Activated T-helper 1 cell treated with anti-CD3 and anti-CD28 coated beads, Interleukin-12 subunit alpha, Interleukin-12 subunit beta, Interleukin-2, Interleukin-4 antibody, amounts not matched to agents 30 ng/mL and 10 ng/mL and 1 ng/mL, durations not matched to agents 14 hours and 24 hours and 36 hours (primary cell): ENCODE measurements at places on chromosomes 2 and 18. TPM values are rescaled to one million over a fixed set of nuclear protein-coding genes. Genes with fewer than 3 reads are reported as not detected.

The SNED1 gene
- total RNA-seq, result 1.6 and 2.5 TPM in 2 replicates

DNA sequence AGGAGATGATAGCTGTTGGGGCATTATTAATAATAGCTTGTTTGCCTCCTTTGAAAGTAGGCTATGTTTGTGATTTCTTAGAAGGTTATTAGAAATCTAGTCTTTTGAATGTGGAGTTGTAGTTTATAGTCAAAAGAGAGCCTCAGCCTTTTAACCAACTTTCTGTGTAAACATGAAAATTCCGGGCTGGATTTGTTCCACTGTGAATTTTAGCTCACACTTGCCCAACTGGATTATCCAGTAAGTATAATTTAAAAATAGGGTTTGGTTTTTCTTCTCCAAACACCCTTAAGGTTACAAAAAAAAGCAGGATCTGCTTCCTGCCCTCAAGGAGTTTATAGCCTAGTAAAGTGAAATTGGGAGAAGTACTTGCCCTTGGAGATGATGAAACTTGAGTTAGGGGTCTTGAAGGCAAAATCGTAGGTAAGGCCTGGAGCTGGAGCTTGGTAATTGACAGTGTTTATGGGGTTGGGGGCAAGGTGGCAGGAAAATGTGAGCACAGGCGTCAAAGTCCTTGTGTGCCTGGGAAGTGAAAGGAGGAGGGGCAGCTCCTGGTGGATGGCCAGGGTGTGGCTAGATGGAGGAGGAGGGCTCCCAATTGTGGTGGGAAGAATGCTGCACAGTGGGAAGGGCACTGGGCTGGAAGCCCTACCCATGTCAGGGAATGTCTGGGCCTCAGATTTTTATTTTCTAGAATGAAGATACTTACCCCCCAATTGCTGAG lies 21.3 kb downstream of the ITGA6 start:
- DNase-seq, result no peak
- H3K36me3 ChIP-seq, result peaks cover 18% of the 10 kb centered on the region
- peaks cover 32% of the 10 kb centered on the region for H3K4me1 ChIP-seq

DNA sequence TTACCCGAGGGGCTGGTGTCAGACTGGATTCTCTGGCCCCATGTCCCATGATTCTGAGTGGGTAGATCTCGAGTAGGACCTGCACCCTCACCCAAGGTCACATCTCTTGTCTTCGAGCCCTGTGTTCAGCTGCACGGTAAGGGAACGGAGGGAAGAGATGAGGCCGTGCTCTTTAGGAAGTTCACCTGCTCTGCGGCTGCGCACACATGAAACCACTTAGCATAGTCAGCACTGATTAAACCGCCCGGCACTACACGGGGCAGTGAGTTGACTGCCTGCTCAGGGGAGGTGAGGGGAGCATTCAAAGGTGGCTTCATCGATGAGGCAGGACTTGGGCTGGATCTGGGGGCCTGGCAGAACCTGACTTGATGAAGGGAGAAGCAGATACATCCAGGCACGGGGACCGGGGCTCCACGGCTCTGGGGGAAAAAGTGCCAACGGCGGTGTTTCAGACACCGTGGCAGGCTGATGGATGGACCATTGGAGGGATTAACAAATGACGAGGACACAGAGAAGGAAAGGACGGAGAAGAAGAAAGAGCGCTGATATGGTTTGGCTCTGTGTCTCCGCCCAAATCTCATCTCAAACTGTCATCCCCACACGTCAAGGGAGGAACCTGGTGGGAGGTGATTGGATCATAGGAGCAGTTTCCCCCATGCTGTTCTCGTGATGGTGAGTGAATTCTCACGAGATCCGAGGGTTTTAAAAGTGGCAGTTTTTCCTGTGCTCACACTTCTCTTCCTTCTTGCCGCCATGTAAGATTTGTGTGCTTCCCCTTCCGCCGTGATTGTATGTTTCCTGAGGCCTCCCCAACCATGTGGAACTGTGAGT lies 248.6 kb downstream of the CYP26B1 start:
- DNase-seq, result no peak
- peaks cover 2% of the 10 kb centered on the region for H3K27me3 ChIP-seq
- no peaks in the 10 kb centered on the region for H3K36me3 ChIP-seq
- H3K4me1 ChIP-seq, result no peaks in the 10 kb centered on the region
- H3K4me3 ChIP-seq, result no peak overlapping the region
- no peak overlapping the region for H3K27ac ChIP-seq

GRCh38 chr2:633371-633770 lies 43.8 kb downstream of the TMEM18 start:
- no peak overlapping the region for H3K27ac ChIP-seq
- no peak overlapping the region for H3K4me3 ChIP-seq
- H3K4me1 ChIP-seq, result no peaks in the 10 kb centered on the region
